ENCODE measurements at places on chromosomes 16 and 17.
A peak's percentile ranks its signal among the peaks of the same experiment; 100 is the strongest.

DNA sequence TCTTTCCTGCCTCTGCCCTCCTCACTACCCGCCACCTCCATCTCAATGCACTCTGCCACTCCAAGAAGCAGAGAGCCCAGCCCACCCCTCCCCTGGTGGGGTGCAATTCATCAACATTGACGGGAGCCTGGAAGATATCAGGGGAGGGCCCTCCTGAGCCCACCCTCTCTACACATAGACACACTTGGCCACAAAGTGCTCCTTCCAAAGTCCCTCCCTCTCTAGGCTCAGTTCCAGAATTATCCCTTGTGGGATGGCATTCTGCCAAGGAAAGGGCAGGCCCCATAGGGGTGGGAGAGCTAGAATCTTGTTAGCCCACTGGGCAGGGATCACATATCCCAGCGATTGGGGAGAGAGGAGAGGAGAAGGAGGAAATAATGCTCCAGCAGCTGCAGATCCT, 66.2 kb downstream of the TMEM132E start:
- peak; percentile 88 for DNase-seq

GRCh38 chr17:43578699-43579565, 32.8 kb upstream of the ETV4 start:
- DNase-seq, result no peak

- peak; percentile 22 for DNase-seq
Measured at GRCh38 chr17:27381007-27381501, 75.2 kb upstream of the KSR1 start.

GRCh38 chr16:71867939-71868338, 16.0 kb downstream of the ZNF821 start:
- no peak for DNase-seq

DNA sequence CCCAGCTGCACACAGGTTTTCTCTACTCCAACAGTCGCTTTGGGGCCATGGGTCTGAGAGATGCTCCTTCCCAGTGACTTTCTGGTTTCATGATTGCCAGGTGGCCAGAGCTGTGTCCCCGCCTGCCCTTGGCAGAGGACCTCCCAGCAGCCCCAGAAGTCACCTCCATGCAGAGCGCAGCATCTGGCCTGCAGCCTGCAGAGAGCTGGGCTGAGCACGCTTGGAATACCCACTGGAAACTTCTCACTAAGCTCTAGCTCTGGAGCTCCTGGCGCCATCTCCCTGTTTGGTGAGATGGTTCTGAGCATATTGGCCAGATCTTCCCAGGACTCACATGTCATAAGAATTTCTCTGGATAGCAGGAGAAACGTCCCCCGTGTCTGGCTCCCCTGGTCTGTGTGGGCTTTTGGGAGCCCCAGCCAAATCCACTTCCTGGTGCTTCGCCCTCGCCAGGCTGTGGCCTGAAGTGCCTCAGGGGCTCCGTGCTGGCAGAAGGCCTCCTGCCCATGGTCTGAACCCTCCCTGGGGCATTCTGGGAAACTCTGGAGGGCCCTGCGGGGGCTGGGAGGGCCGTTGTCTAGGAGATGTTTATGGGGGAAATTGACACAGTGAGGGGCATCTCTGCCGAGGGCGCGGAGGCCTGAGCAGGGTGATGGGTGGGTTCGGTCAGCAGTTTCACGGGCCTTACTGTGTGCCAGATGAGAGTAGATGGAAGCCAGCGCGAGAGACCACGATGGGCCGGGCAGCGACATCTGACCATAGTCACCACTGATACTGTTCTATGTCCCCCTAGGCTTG, 73.2 kb upstream of the CIBAR2 start:
- DNase-seq, result no peak

- no peak for DNase-seq
Measured at GRCh38 chr17:27199948-27200347, 94.0 kb upstream of the WSB1 start.

- no peak for DNase-seq
Measured at GRCh38 chr17:18920911-18921441, 31.0 kb upstream of the SLC5A10 start.

DNA sequence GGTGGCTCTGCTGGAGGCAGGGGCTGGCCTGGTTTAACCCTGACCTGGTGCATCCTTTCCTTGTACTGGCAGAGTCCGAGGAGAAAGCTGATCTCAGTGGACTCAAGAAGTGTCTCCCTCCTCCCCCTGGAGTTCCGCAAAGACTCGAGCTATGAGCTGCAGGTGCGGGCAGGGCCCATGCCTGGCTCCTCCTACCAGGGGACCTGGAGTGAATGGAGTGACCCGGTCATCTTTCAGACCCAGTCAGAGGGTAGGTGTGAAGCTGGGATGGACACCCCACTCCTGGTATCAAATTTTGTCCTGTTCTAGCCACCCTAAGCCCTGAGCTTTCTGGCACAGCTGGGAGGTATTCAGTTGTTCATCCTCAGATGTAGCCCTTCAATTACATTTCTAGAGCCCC, 42.5 kb downstream of the IL21R start:
- DNase-seq, result no peak

GRCh38 chr17:80257716-80258213, 2.9 kb upstream of the RNF213 start:
- no peak for DNase-seq

- DNase-seq, result peak; percentile 82
Measured at GRCh38 chr17:57671667-57672632, 73.1 kb downstream of the CCDC182 start.

GRCh38 chr16:2954656-2955381, 9.3 kb upstream of the KREMEN2 start:
- DNase-seq, result no peak

GRCh38 chr17:64217249-64217691, 45.8 kb downstream of the TEX2 start:
- DNase-seq, result no peak

DNA sequence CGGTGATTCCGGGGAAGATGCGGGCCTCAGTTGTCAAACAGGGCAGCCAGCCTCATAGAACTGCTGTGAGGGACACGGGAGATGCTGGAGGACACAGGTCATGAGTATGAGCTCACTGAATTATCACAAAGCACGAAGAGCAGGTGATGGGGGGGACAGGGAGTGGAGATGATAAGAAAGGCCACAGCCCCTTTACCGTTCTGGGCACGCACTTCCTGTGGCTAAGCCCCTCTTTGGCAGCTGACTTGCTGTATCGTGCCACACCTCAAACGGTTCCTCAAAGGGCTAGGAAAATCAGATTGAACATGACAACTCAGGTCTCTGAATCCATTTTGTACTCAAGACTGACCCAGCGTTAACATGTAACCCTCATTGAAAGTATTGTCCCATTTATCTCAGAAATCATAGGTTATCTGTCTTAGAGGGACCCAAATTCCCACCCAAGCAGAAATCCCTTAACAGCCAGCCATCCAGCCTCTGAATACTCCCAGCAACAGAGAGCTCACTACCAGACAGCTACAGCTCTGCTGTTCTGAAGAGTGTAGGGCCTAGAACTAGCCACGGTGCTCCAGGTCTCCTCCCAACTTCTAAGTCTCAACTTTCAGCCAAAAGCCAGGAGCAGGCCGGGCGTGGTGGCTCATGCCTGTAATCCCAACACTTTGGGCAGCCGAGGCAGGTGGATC, 5.0 kb upstream of the SRL start:
- DNase-seq, result no peak

DNA sequence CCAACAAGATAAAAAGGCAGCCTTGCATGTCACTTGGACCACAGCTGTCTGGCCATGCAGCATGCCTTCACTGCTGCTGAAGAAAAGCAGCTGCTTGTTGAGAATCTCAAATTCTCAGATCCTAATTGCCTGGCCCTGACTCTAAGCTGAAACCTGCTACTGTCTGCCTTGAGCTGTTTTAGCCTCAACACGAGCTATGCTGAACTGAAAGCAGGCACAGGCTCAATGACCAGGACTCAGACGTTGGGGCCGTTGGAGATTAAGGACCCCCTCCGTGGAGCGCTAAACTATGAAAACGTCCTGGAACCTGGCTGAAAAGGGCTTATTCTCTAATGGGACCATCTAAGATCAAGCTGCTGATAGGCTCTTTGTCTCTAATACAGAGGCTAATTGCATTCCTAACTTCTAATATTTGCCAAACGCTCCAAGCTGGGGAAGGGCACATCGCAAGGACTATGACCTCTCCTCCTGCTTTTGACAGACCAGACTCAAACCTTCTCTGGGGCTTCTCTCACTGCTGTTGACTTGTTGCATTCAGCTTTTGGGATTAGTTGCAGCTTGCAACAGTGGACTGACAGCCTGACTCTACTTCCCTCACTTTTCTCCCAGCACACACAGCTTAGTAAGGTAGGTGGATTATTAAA, 4.6 kb upstream of the PLK1 start:
- DNase-seq, result no peak

DNA sequence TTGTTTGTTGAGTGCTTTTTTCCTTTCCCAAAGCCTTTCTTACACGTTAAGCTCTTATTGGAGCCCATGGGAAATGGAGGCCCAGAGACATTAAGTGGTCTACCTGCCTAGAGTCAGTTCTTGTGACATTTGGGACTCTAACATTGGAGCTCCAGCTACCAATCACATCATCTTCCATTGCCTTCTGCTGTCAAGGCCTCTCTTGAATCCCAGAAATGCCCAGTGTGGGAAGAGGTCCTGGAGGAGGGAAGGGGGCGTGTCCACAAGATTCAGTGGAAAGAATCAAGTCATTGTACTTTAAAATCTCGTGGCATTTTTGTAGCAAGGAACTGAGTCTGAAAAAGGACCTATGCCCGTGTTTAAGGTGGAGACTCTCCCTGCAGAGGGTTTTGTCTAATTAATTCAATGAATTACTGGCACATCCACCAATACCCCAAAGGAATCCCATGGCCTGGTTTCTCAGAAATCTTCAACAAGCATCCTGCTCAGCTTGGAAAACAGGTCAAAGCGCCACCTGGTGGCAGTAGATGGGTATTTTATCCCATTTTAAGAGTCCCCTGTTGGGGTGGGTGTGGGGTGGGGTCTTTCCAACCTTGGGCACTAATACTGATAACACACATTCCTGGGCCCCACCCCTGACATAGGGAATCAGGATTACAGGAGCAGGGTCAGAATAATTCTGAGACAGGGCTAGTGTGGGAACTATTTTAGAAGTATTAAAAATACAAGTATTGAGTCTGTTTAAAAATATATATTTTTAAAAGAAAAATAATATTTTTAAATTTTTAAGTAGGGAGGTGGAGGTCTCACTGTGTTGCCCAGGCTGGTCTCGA, 24.6 kb downstream of the GPT2 start:
- DNase-seq, result peak; percentile 74

DNA sequence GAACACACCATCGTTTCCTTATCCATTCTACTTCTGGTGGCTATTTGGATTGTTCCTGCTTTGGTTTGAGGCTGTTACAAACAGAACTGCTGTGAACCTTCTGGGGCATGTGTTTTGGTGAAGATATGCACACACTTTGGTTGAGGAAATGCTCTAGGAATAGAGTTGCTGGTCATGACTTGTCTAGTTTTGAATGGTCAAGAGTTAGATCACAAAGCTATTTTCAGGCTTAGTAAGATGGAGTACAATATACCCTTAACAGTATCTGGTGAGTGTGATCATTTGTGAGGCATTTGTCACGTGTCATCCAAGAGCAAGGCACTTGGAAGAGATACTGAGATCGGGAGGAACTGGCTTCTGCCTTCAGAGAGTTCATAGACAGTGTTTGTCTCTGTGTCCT, 47.0 kb upstream of the CACNG5 start:
- no peak for DNase-seq

DNA sequence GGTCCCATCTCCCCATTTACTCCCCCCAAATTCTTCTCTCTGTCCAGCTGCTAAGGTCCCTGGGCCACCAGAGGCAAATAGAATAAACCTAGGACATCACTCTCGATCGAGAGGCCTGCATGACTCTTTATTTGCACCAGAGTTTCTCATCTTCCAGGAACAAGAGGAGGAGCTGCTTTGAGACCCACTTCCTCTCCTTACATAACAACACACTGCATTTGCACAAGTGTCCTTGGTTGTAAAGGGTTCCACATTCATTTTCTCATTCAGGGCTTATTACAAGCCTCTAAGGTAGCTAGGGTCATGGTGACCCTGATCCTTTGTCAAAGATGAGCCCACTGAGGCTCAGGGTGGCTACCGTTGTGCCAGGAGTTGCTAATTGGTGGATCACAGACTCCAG, 38.1 kb upstream of the RHOT1 start:
- DNase-seq, result no peak

DNA sequence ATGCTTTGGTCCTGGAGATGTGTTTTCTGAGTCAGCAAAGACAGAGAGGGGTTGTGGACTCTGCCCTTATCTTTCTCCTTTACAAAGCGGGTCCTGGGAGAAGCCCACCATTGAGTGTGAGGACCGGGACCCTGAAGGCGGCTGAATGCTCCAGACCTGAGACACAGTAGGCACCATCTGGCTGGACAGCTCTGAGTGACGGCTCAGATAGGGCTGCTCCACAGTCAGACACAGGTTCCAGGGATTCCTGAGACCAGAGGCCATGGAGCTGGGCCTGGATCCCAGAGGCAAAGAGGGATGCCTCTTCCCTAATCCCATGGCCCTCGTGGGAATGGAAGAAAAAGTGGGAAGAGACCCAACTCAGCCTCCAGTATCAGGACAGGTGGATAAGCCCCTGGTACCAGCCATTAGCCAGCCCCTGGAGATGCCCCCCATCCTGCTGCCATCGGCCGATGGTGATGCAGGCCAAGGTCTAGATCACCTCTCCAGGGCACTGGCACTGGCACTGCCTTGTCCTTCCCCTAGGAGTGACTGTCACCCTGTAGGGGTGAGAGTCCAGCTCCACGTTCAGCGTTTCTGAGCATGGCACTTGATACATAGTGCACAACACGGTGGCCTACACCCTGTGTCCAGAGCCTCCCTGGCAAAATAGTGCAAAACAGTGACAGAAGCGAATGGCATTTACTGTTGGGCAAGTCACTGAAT, 4.7 kb downstream of the MMP15 start:
- DNase-seq, result no peak

DNA sequence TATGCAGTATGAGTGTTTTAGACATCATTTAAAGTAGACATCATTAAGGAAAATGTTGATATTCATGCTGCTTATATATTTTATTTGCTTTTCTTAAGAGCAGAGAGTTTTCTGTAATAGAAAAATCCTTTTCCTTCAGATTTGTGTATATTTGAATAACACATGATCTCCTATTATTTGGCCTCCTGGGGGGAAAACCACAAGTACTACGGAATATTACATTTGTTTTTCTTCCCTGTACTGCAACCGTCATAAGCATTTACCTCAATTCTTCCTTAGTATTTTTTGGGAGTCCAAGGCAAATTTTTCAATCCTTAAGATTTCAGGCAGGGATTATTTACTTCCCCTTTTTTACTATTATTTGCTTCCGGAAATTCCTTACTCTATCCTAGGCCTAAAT, 6.0 kb downstream of the RSPRY1 start:
- DNase-seq, result no peak

GRCh38 chr17:57395721-57396321, 139.5 kb downstream of the MSI2 start:
- no peak for DNase-seq

DNA sequence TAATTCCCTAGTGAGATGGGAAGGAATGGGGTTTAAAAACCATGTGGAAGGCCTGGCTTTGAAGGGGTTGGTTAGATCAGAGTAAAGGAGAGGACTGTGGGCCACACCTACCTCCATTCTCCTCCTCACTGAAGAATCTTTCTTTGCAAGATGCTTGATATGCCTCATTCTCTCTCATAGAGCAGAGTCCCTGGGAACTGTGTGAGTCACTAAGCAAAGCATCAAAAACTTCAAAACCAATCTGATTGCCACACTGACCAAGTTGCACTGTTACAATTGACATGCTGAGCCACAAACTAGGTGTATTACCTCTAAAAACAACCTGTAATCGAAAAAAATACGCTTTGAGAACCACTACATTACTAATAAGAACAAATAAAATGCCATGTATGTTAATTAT, 2.0 kb downstream of the TUBD1 start:
- DNase-seq, result no peak

- DNase-seq, result no peak
Measured at GRCh38 chr17:18042983-18043382, 3.8 kb downstream of the GID4 start.

GRCh38 chr17:46847204-46848191, 3.9 kb upstream of the WNT9B start:
- DNase-seq, result no peak

All from brain (organoid and tissue), 16 donors.